Activated CD4-positive, alpha-beta T cell treated with anti-CD3 and anti-CD28 coated beads for 4 hours (primary cell): ENCODE measurements at places on chromosomes 5 and 9.

DNA sequence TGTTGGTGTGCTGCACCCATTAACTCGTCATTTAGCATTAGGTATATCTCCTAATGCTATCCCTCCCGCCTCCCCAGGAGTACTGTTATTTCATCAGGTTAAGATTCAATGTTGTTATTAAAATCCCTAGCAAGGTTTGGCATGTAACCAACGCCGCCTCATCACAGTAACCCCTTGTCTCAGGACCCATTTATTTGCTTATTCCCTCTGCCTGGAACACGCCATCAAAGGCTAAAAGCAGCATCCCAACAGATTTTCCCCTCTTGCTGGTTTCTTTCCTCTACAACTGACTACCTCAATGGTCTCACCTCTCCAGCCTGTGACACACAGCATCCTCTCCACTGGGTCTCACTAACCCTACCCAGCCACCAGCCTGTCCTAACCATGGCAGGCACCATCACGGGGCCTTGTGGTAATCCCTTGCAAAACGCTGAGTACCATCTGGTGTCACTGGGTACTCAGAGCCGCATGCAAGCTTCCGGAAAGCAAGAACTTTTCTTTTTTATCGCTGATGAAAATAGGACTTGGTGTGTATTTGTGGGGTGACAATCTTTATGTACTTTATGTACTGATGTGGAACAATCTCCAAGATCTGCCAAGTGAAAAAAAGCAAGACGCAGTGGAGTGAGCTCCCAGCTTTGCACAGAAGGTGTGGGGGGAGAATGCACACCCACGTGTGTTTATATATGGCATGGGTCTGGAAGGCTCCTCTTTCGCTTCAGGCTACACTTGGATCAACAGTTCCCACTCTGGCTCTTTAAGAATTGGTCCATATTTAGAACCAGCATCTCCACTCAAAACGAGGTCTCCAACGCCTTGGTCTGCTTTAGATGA lies 6.1 kb downstream of the RPS14 start:
- DNase-seq, result no peak

- no peak for DNase-seq
Measured at GRCh38 chr9:81137976-81138568, 551.3 kb downstream of the TLE1 start.

GRCh38 chr9:11892401-11892800 lies 800.8 kb upstream of the TYRP1 start:
- no peak for DNase-seq

GRCh38 chr5:162288647-162289296 lies 221.2 kb downstream of the GABRG2 start:
- no peak for DNase-seq

GRCh38 chr9:94086486-94087345 lies 2.5 kb downstream of the PTPDC1 start:
- no peak for DNase-seq

GRCh38 chr5:66945389-66946349 lies 250.9 kb downstream of the CD180 start:
- DNase-seq, result no peak

- no peak for DNase-seq
Measured at GRCh38 chr5:1806974-1807373, 5.8 kb downstream of the NDUFS6 start.

DNA sequence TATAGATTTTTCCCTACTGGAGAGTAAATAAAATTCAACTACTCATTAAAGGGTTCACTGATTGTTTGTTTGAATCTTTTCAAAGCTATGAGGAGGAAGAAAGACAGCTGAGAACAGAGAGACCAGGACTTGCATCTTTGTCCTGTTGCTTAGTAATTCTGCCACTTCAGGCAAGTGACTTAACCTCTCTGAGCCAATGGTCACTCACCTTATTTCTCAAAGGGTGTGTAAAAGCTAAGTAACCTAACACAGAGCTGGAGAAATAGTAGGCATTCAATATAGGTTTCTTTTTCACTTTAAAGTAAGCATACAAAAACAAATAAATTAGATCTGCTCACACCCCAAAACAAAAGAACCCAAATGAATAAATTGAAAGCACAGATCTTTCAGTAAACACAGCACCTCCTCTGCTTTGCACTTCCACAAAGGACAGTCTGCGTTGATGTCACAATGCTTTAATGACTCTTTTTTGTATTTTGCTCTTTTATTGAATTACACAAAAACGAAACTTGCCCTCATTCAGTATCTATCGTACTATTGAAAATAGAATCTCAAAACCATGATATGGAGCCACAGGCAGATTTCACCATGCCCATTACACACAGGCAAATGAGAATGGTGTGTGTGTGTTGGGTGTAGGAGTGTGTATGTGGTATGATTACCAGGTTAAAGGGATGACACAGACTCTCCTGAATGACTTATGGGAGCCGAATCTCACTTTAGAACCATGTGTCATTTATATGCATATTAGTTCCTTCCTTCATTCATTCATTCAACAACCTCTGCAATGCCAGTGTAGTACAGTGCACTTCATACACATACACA lies 166.0 kb downstream of the EBF1 start:
- DNase-seq, result no peak

- no peak for DNase-seq
Measured at GRCh38 chr9:128610897-128611296, 45.8 kb downstream of the DYNC2I2 start.

GRCh38 chr5:78215972-78216371 lies 78.5 kb downstream of the AP3B1 start:
- no peak for DNase-seq
